HS-5 (cell line): ENCODE measurements at places on chromosomes 2 and 18.

- DNase-seq: no peak
Observed at GRCh38 chr2:28439763-28440162, 47.1 kb downstream of the FOSL2 start.

- no peak for DNase-seq
Observed at GRCh38 chr18:58544179-58544578, 84.7 kb downstream of the ALPK2 start.

DNA sequence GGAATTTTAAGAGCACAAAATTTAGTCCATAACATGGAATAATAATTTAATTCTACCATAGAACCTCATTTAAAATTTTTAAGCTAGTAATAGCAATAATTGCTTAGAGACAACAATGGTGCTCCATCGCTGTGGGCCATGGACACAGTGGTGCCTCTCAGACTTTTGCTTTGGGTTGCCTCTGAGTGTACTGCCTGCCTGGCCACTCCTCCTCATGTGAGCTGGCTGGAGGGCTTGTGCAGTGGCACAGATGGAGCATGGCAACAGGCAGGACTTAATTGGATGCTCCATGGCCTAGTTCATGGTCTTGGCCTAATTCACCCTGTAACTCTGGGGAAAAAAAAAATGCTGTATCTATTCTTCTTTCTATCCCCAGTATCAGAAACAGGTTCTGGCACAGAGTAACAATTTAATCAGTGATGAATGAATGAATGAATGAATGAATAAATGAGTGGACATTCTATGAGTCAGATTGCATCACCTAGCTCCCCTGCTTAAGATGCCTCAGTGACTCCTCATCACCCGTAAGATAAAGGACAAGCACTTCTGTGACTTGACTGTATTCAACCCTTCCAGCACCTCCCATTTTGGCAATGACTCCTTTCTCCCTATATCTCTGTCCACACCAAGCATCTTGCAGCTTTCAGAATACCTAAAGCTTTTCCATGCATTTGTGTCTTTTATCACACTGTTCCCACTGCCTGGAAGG is 211.8 kb upstream of the SLC14A2 start:
- no peak for DNase-seq

- DNase-seq: no peak
Observed at GRCh38 chr2:608711-609110, 68.5 kb downstream of the TMEM18 start.

DNA sequence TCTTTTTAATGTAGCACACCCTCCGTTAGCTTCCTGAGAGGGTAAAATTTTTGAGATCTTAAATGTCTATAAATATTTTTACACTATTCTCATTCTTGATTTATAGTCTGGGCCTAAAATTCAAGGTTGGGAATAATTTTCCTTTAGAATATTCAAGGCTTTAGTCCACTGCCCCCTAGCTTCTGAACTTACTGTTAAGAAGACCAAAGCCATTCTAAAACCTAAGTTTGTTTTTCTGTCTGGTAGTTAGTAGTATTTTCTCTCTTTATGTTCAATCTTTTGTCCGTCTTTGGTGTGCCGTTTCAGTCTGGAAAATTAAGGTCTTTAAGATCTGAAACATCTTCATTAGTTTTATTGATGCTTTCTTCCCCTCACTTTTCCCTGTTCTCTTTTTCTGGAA is 14.5 kb downstream of the OSBPL6 start:
- no peak for DNase-seq

- DNase-seq: no peak
Observed at GRCh38 chr18:63439334-63439733, 17.1 kb upstream of the VPS4B start.

DNA sequence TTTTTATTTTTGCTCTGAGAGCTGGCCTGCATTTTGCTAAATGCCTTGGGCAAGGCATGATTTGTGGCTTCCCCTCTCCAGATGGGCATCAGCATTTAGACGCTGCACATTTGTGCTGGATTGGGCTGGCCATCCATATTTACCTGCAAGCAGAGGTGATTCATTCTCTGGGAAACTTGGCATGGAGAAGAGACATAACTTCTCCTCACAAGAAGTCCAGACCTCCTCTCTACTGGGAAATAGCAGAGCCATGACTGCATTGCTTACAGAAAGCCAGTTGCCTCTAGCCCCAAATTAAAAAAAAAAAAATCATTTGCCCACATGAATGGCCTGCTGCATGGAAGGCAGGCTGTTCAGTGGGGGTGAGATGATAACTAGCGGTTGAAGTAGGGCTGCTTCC is 120.1 kb downstream of the ACTR3 start:
- DNase-seq: no peak

- DNase-seq: peak; percentile 41
Observed at GRCh38 chr2:27992787-27993401, 102.4 kb downstream of the BABAM2 start.

DNA sequence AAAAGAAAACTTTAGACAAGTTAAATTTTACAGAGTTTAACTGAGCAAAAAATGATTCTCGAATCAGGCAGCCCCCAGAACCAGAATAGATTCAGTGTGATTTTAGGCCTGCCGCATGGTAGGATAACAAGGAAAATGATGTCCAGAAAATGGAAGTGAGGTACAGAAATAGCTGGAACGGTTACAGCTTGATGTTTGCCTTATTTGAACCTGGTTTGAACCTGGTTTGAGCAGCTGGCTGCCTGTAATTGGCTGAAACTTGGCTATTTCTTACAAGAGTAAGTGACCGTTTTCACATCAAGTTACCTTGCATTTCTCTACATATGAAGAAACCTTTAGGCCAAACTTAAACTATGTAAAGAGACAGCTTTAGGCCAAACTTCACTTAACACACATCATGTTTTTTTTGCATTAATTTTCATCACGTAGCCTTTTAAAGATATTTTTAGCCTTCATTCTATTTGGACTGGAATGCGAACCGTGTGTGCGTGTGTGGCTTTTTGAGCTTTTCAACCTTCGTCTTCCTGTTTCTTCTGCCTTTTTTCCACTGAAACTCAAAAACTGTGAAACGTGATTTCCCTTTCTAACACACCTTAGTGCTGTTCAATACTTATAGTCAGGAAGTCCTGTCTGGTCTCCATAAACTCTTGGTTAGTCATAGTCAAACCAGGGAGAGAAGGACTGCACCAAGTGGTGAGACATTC is 4.5 kb upstream of the POLE4 start:
- DNase-seq: no peak

GRCh38 chr2:60515721-60516226 is 37.7 kb downstream of the BCL11A start:
- DNase-seq: peak; percentile 61

DNA sequence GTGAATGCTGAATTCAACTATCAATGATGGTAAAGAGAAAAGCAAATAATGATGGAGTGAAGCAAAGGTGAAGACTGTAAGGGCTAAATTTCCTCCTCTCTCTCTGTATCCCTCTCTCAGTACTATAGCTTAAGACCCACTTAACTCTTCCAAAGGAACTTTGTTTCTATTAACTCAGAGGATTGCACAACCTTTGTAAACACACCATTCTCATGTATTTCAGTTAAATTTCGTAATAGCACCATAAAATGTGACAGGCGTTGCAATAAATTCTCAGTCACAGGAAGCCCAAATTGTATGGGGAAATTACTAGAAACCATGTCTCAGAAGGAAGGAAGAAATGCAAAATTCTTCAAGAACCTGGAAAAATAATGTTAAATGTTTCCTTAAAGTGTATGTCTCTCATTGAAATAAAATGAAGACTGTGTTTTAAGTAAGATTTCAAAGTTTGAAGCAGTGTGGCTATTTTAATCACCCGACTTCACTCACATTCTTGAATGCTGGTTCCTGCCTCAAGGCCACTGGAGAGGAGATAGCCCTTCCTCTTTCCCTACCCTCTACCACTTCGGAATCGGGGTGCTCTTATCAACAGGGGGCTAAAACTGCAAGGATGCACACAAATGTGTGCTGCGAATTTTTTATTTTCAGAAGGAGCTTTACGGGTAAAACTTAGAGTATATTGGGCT is 112.1 kb downstream of the FTCDNL1 start:
- DNase-seq: peak; percentile 61

GRCh38 chr18:63975628-63976027 is 5.7 kb downstream of the SERPINB8 start:
- DNase-seq: no peak

- no peak for DNase-seq
Observed at GRCh38 chr2:23419171-23420090, 34.5 kb downstream of the KLHL29 start.

GRCh38 chr2:111952871-111953452 is 54.6 kb downstream of the MERTK start:
- no peak for DNase-seq

DNA sequence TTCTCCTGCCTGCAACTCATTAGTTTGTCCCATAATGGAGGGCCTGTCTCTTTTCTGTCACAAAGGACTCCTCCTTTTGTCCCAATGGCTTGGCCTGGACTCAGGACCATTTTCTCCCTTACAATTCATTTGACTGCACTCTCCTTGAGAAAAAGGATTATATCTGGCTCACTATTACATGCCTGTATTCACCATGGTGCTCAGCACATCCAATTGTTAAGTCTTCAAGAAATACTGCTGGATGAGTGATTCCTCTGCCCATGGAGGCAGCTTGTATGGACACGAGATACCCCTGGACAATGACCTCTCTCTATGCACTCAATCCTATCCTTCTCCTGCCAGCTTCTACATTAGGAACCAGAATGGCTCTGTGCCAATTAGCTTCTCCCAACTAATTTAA is 47.0 kb downstream of the CHST9 start:
- no peak for DNase-seq

GRCh38 chr2:14872779-14873325 is 240.3 kb downstream of the LRATD1 start:
- no peak for DNase-seq

DNA sequence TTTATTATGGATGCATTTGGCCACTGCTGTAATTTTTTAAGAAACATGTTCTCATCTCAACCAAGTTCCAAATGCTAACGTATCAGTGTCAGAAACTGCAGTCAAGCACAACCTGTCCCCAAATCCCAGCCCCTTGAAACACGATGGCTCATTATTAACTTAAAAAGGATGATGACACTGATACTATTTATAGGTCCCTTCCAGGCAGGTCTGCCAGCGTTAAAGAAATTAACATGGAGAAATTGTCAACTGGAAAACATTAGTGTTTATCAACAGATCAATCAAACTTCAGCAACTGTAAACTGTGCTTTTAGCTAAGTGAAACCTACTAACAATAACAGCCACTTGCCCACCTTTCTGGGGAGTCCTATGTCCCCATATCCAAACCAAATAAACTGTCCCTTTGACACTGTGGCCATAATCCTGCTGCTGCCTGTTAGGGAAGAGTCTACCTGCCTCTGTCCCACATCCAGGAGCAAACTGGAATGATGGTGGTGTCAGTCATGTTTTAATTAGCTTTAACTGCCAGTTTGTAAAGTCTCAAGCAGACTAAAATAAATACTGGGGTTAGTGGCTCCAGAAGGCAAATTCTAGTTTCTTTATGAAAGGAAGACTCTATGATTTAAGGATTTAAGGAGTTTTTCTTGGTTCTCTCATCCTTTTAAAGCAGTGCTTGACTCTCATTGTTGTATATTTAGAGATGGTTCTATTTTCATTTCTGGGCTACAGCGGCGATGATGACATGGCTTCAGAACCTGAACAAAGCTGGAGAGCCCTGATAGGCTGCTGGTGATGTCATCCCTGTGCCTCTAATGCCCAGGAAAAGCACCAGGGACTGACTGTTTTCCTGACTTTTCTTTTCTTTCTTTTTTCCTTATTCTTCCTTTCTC is 583.6 kb upstream of the PIK3C3 start:
- DNase-seq: no peak

GRCh38 chr2:122414902-122415301 is 659.5 kb downstream of the TSN start:
- DNase-seq: no peak

GRCh38 chr18:69985239-69985638 is 37.6 kb upstream of the CD226 start:
- DNase-seq: no peak

DNA sequence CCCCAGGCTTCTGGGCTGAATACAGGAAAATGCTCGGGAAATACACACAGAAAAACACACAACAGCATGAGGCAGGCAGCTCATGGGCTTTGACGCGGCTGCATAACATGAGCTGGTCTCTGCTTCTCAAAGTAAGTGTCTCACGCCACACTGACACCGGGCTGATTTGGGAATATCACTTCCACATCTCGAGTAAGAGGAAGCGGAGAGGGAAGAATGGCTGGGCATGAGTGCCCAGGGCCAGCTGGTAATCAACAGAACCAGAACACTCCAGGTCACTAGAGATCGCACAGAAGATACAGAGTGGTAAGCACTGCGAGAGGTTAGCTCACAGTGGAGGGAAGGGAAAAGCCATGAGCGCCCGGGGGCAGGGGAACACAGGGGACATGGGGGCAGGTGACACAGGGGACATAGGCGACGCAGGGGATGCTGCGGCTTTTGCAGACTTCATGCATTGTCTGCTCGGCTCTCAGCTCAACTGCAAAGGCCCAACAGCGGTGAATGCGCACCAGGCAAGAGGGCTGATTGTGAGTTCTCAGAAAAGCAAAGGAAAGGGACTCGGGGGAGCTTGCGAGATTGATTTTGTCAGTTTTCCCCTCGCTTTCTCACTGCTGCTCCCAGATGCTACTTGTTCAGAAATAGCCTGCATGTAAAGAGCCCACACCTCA is 141.4 kb downstream of the MBP start:
- no peak for DNase-seq

GRCh38 chr2:71317060-71317459 is 14.5 kb upstream of the ZNF638 start:
- DNase-seq: no peak

DNA sequence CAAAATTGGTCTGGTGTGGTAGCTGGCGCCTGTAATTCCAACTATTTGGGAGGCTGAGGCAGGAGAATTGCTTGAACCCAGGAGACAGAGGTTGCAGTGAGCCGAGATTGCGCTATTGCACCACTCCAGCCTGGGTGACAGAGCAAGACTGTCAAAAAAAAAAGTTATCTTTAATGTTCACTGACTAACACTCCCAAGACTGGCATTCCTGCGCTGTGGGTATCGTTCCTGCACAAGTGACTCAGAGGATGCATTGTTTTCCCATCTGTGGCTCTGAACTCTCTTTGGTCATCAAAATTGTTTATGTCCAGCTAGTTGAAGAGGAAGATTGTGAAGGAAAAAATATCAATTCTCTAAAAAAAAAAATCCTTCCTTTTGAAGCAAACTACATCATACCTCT is 539.0 kb downstream of the SOX11 start:
- DNase-seq: no peak

DNA sequence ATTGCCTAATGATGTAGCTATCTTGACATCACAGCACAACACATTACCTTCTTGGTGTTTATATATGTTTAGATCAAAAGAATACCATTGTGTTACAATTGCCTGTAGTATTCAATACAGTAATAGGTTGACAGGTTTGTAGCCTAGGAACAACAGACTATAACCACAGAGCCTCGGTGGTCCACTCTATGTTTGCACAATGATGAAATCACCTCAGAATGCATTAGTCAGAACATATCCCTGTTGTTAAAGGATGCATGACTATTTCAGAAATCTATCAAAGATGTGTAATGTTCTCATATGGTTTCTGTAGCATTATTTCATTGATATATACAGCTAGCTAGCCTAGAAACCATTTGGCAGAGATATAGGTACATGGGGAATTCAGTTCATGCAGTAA is 8.9 kb downstream of the METTL5 start:
- DNase-seq: peak; percentile 80
